ENCODE measurements at places on chromosomes 16 and 17.

DNA sequence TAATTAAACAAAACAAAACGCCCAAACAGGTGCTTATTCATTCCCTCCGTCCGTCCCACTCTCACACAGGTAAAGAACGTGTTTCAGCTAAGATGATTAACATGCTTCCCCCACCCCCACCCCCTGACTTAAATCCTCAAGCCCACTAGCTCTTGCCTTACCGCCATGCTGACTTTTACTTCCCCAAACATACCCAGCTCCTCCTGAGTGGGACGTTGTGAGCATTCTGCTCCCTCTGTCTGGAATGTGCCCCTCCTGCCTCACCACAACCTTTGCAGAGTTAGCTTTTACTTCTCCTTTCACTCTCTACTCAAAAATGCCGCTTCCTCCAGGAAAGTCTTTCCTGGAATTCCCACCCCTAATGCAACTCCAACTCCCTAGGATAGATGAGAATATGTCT lies 774.0 kb upstream of the RBFOX1 start:
- DNase-seq = no peak

DNA sequence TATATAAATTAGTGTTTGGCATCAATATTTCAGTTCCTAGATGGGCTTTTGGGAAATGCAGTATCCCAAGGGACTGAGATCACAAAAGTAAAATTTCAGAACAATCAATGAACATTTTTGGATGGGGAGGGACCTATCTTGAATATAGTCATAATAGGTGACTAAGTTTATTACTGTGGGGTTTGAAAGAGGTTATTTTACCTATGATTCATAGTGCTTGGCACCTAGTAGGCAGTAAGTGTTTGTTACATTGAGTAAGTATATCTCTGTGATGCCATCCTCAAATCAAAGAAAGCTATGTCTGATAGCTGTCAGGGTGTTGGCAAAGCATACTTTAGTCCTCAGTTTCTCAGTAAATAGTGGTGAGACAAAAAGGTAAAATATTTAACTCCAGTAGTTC lies 36.9 kb downstream of the ZNF207 start:
- DNase-seq = no peak

GRCh38 chr17:8384801-8385378 lies 1.9 kb upstream of the RPL26 start:
- DNase-seq = no peak

DNA sequence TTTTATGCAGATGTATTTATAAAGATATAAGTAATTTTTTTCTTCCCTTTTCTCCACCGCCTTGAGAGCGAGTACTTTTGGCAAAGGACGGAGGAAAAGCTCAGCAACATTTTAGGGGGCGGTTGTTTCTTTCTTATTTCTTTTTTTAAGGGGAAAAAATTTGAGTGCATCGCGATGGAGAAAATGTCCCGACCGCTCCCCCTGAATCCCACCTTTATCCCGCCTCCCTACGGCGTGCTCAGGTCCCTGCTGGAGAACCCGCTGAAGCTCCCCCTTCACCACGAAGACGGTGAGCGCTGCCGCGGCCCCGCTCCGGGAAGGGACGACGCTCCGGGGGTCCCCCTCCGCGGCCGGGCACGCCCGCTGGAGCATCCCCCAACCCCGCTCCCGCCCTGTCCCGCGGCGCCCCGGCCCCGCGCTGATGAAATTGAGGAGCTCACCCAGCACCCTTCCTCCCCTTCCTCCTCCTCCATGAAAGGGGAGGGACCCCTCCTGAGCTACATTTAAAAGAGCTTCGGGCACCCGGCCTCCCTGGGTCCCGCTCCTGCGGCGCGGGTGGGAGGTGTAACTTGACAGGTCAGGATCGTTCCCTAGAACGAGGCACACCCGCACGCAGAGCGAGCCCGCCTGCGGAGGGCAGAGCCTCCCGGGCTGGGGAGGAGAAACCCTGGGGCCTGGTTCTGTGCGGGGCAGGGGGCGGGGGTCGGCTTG lies 706 bp downstream of the HLF start:
- no peak for DNase-seq

GRCh38 chr17:35612924-35613521 lies 25.9 kb downstream of the AP2B1 start:
- DNase-seq = no peak

DNA sequence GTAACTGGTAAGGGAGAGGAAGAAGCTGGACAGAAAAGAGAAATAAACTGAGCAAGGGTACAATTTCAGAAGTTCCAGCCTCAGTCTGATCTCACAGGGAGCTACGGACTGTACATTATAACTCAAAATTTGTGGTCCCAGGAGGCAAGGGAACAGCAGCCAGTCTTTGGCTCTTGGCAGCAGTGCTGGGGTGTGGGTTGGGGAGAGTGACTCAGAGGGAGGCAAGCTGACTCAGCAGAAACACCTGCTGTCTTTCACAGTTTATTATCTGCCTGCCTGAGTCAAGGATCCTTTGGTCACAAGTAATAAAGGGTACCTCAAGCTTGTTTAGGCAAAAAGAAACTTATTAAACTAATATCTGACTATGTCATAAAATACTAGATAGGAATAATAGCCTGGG lies 73.5 kb upstream of the KIF2B start:
- no peak for DNase-seq

- DNase-seq = no peak
These were observed 40.6 kb downstream of the ST3GAL2 start for GRCh38 chr16:70398177-70398743.
